NCI-H1092 treated with DMSO at 0.1 percent for 48 hours (cell line): ENCODE measurements at places on chromosomes 6 and 20.

GRCh38 chr6:140193269-140193668 is 818.8 kb upstream of the CITED2 start:
- DNase-seq, result no peak

GRCh38 chr6:30555816-30556065 is 548 bp downstream of the GNL1 start:
- no peak for DNase-seq

GRCh38 chr6:17602888-17603287 is 2.8 kb downstream of the FAM8A1 start:
- no peak for DNase-seq

- DNase-seq, result no peak
Observed at GRCh38 chr6:15952231-15953151, 176.4 kb upstream of the MYLIP start.

GRCh38 chr6:131731224-131731623 is 20.4 kb upstream of the CTAGE9 start:
- no peak for DNase-seq

DNA sequence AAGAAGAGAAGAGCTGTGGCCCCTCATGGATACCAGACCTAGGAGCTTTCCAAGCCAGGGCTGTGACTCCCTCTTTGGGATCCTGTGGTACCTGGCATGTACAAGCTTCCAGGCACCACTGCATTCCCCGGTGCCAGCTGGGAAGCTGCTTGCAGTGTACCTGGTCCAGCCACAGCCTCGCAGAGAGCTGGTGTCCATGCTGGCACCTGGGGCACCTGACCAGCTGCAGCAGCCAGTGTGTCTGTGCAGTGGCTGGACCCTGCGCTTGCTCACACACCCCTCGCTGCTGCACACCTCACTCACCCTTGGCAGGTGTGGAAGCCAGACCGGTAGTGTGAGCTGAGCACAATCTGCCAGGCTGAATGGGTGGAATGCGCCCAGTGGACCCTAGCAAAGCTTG is 190.9 kb upstream of the MAN1A1 start:
- no peak for DNase-seq

GRCh38 chr6:131053546-131054240 is 9.4 kb downstream of the EPB41L2 start:
- no peak for DNase-seq

DNA sequence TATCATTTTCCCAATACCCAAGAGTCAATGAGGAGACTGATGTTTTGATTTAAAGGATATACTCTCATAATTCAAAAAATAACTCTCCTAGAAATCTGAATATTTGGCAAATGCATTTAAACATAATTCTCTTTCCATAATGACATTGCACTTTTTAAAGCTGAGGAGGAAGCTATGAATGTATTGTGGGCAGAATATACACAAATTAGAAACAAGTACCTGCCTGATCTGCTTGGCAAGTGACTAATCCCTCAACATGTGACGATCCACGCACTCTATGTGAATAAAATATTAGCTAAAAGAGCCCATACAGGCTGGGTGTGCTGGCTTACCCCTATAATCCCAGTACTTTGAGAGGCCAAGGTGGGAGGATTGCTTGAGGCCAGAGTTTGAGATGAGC is 88.3 kb upstream of the CCDC28A start:
- DNase-seq, result no peak

- DNase-seq, result no peak
Observed at GRCh38 chr6:4772750-4773149, 3.5 kb upstream of the CDYL start.

DNA sequence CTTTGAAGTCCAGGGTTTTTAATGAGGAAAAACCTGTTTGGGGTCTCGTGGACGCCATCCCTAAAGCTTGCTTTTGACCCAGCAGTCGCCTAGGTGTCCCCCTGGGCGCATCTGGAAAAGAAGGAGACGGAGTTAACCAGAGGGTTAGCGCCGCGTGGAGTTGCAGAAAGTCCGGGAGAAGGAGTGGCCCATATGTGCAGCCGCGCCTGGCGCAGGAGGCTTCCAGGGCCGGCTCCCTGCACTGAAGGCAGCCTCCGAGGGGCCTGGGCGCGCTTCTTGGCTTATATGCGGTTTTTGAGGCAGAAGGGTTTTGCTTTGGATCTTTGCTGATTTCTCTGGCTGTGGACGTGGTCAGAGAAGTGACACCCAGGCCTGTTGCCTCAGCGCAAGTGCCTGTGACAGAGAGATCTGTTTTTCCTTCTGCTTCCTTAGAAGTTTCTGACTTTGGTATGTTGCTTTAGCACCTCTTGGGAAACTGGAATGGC is 987 bp downstream of the TMEM181 start:
- DNase-seq, result no peak

GRCh38 chr6:152554851-152555250 is 82.3 kb downstream of the SYNE1 start:
- DNase-seq, result no peak
